Caco-2 (cell line): ENCODE measurements at places on chromosomes 5 and 9.

GRCh38 chr9:121566481-121567465 lies 67.1 kb upstream of the GGTA1 start:
- no peak for DNase-seq

DNA sequence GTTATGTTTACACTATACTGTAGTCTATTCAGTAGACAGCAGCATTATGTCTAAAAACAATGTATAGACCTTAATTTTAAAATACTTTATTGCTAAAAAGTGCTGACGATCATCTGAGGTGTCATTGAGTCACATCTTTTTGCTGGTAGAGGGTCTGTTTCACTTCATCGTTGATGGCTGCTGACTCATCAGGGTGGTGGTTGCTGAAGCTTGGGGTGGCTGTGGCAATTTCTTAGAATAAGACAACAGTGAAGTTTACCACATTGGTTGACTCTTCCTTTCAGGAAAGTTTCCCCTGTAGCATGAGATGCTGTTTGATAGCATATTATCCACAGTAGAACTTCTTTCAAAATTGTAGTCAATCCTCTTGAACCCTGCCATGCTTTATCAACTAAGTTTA lies 150.3 kb downstream of the FBXL7 start:
- no peak for DNase-seq

DNA sequence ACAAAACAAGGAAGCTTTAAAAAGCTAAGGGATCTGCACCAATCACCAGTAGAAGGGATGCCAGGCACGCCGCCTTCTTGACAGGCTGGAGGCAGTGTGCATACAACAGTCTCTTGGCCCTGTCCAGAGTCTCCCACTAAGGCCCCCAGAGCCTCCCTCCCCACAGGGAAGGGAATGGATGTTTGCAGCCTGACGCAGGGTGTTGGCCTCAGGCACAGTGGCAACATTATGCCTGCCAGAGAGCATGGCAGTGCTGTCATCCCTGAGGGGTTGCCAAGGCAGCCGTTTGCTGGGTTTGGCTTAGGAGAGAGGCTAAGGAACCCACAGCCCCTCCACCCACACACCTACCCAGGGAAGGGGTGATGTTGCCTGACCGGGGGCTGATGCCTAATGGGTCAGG lies 4.8 kb downstream of the HBEGF start:
- DNase-seq = no peak

GRCh38 chr9:6525326-6526045 lies 112.5 kb downstream of the UHRF2 start:
- DNase-seq = no peak

DNA sequence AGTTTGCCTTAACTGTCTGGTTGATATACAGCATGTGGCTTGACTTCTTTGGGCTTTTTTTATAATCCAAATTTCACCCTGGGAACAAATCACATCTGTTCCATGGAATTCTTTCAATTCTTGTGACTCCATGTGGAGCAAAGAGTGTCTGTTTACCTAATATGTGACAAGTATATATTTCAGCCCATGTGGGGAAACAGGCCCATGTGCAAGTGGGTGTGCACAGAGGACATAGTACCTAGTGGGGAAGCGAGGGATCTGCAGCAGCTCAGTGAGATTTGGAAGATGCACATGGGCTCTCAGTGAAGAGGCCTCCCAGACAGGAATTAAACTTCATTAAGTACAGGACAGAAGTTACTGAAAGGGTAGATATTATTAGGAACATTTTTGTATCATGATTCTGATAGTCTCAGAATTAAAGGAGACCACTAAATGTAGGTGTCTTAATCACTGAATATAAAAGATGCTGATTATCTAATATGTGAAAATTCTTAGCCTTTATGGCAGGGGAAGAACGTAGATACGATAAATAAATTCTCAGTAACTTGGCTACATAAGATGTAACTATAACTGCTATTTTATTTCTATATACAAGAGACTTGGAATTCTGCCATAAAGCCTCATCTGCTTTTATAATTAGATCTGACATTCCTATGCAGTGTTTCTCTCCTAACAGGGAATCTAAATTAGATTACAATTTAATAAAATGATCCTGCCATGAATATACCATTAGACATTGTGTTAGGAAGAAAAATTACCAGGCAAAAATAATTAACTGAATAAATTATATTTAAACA lies 181.2 kb downstream of the SLC12A2 start:
- no peak for DNase-seq

DNA sequence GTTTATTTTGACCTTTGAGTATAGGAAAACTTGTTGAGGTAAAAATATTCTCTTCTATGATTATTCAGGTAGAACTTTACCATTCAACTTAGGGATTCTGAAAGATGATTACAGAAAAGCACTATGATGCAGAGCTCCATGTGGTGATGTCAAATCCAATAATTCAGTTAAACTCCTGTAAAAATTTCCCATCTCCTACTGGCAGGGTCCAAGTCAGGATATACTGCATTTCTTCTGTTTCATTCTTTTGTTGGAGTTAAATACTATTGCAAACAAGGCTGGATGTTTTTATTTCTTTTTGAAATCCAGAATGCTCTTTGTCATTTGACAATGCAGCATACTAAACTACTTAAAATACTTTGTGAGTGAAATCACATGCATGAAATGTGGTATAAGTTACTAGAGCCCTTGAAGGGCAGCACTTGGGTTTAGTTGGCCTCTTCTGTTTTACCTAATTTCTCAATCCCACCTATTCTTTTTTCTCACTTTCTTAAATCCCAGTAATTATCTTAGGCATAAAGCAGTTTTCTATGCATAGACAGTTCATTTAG lies 204.5 kb downstream of the FBXL7 start:
- DNase-seq = no peak

GRCh38 chr9:74078647-74079046 lies 418.5 kb upstream of the RORB start:
- no peak for DNase-seq

DNA sequence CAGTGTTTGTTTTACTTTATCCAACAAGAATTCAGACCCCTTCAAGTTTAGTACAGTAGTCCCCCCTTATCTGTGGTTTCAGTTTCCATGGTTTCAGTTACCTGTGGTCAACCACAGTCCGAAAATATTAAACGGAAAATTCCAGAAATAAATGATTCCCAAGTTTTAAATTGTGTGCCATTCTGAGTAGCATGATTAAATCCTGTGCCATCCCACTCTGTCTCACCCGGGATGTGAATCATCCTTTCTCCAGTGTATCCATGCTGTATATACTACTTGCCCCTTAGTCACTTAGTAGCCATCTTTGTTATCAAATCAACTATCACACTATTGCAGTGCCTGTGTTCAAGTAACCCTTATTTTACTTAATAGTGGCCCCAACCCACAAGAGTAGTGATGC lies 153.8 kb upstream of the RASA1 start:
- DNase-seq = no peak

DNA sequence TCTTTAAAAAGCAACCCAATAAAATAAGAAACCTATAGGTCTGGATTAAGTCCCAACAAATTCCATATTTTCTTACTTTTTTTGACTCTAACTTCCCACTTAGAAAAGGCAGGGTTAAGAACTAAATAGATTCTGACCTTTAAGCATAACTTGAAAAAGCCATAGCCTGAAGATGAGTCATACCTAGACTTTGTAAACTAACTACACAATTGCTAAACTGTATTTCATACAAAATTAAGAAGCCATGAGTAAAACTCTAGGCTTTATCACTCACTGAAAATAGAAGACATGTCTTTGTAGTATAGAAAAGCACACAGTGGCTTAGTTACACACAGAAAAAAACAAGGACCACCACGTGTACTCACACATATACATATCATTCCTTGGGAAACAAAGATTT lies 51.5 kb downstream of the MLLT3 start:
- DNase-seq = no peak

DNA sequence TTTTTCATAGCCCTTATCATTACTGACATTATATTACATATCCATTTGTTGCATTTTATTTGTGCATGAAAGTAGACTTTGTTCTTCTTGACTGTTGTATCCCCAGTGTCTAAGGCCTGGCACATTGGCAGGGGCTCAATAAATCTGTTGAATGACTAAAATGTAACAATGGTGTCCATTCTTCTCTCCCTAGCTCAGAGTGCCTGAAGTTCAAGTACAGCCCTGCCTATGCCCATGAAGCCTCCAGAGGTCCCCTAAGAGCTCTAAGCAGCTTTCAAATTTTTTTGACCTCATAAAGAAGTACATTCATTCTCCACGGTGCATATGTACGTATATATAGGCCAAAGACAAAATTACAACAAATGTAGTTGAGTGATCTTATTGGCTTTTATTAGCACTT lies 4.2 kb upstream of the BSPRY start:
- DNase-seq = no peak

GRCh38 chr5:180975338-180975737 lies 13.3 kb upstream of the BTNL3 start:
- DNase-seq = no peak

DNA sequence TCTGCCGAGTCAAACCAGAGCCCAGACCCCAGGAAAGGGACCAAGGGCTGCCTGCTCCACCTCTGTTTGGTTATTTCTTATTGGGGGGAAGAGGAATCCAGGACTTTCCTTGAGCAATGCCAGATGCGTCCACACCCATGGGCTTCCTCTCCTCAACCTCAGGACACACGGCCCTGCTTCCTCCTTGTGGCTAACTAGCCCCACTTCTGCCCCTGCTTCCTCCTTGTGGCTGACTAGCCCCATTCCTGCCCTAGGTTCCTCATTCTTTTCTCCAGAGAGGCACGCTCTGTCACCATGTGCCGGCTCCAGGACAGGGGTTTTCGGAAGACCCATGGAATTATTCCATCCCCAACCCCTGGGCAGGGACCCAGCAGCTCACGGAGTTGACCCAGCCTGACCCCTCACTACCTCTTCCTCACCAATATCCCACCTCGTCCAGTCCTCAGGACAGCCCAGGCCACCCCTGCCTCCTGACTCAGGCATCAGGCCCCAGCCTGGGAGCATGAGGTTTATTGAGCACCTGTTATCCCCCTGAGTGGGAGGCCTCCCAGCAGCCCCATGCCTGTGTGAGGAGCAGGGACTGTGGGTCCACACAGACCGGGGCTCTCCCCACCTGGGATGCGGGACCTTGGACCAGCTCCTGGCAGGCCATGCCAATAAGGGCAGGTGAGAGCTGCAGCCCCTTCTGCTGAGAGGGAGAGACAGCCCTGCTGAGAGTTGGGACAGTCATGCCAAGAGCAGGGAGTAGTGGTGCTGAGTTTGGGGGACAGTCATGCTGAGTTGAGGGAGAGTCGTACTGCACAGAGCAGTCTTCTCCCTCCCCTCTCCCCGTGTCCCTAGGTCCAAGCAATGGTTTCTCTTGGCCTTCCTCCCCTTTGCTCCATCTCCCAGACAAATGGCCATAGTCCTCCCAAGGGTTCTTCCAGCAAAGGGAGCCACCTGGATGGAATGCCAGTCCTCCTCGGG lies 11.8 kb upstream of the FCN1 start:
- DNase-seq = no peak

DNA sequence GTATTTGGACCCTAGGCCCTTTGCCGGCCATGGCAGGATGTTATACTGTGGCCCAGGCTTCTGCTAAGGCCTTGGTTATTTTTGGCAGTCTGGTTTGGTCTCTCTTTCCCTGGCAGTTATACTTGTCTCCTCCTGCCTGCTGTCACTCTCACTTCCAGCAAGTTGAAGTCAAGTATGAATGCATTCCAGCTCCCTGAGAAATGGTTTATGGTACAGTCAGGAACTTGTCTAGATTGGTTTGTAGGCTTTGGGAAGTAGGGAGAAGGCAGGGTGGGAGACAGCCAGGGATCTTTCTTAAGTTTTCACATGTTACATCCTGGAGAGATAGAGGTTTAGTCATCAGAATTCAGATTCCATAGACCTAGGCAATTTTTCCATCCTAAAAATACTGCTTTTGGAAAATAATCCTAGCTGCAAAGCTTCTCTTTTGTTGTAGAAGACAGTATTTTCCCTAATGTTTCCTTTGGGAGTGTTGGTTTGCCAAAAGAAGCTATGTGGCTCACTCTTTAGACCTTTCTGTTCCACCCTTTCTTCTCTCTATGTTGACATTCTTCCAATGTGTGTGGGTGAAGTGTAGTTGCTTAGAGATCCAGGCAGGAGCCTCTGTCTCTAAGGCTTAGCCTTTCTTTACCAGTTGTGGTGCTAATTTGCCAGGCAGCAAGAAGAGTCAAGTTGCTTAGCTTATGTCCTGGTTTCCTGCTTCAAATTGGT lies 2.5 kb upstream of the KDM3B start:
- DNase-seq = no peak

- no peak for DNase-seq
Observed at GRCh38 chr9:121885345-121885901, 207.7 kb downstream of the TTLL11 start.

- no peak for DNase-seq
Observed at GRCh38 chr9:84439250-84439649, 98.7 kb upstream of the SLC28A3 start.
